ENCODE measurements at places on chromosomes 4 and X. TPM values are rescaled to one million over a fixed set of nuclear protein-coding genes. Genes with fewer than 3 reads are reported as not detected.

HSFX2 gene
- total RNA-seq: not detected

SH3RF1 gene
- total RNA-seq: 15.3 TPM

MAMLD1 gene
- total RNA-seq: 3.2 TPM

DNA sequence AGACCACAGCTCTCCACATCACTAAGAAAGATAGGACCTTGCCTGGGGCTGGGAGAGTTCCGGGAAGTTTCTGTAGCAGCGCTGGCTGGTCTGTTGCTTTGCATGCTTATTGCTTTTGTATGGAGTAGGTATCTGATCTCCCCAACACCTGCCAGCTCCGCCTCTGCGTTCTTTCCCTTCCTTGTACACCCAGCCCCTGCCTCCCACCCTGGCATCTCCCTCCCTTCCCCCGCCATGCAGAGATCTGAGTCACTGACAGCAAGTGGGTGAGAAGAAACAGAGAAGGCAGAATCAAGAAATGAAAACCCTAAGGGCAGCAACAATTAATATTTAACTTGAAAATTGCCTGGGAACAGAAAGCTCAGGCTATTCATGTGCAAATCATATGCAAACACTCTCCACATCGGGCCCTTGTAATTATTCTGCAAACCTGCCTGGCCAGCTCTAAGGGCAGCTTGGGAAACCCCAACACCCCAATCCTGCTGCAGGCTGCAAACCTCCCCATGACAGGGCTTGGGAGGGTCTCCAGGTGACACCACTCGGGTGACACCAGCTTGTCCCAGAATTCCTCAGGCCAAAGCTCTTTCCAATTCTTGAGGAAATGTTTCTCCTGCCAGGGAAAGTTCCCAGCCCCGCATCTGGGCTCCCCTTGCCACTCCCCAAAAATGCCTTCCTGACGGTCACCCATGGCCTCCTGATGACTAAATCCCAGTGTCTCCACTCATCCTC lies 257.2 kb downstream of the FBXW7 start:
- peak; percentile 4 for DNase-seq

DNA sequence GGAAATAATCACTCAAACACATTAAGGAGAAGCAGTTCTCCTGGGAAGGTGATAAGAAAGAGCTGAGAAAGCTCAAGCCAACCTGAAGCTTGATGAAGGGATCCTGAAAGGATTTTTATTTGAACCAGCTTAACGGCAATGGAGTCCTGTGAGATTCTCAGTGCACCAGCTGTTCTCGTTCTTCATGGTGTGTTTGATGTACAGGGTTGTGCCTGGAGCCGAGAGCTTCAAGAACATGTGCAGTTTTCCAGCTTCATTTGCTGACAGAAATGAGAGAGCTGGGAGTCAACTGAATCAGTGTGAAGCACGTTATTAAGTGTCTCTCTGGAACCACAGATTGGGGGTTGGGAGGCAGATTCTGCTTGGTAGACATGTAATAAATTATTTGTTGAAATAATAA lies 115.7 kb downstream of the ANKRD50 start:
- no peak for DNase-seq

DNA sequence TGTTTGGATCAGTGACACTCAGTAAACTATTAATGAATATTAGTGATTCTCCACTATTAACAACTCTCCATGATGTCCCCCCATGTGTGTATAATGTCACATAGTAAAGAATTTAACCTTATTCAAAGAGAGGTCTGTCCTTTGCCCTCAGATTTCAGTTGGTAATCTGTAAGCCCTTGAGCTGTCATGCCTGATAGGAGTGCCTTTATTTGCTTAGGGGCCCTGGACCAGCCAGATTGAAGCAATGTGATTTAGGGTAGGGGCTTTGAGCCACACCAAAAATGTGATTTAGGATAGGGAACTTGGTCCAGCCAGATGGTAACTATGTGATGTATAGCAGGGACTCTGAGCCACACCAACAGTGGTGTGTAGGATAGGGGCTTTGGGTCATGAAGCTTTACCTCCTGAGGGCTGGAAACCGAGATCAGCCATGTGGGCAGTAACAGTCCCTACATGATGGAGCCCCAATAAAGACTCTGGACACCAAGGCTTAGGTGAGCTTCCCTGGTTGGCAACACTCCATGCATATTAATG lies 44.3 kb upstream of the PAGE4 start:
- no peak for DNase-seq

DNA sequence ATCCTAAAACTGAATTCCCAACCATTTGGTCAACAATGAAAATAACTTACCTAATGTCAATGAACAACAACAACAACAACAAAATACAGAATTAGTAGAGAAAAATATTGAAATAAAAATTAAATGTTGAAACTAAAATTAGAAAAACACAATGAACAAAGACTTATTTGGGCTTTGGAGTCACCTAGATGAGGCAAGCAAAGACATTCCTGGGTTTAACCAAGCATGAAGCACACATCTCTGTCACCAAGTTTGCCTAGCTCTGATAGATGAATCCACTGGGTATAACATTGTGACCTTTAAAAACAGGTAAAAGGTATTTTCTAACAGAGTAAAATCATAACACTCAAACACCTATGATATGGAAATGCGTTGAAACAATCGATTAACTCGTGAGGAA lies 13.2 kb upstream of the SYTL5 start:
- no peak for DNase-seq

DNA sequence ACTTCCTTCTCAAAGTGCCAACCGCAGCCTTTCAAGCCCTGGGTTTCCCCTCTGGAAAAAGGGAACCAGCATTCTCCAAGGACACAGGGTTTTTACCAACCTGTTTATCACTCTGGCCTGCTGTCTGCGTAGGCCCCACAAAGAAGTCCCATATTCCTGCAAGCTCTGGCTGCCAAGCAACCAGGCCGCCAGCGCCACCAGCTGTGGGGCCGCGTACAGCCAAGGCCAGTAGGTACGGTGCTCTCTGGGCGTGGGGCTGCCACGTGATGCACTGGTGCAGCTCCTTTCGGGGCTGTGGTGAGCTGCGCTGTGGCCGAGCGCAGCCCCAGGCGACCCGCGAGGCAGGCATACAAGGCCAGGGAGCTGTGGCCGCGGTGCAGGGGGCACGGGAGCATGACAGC lies 22.1 kb downstream of the LUZP4 start:
- DNase-seq: no peak

DNA sequence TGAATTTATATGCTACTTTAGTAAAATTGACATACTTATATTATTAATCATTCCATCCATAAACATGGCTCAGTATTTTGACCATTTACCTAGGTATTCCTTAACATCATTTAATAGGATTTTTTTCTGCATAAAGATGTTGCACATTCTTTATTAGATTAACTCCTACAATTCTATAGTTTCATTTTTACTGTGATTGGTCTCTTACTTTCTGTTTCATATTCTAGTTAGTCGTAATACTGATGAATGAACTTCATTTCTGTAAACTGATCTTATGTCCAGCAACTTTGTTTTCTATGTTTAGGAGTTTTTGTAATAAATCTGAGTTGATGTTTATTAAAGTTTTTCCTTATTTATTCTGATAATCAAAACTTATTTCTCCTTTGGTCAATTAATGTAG lies 278.2 kb upstream of the CXXC4 start:
- DNase-seq: no peak

DNA sequence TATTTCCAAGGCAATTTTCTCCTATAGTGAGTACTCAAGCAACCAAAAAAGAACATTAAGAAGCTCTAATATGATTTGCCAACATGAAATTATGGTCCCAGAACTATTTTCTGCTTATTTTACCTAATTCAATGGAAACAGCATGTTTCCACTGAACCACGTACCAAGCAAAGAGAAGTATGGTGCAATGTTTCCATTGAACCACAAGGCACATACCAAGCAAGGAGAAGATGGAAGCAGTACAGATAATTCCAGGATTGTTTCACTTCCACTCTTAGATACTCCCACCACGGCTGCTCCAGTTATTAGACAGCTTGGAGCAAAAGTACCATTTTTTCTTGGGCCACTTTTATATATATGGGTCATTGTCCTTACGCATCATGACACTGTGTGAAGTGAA lies 164.9 kb downstream of the RNF150 start:
- DNase-seq: no peak

DNA sequence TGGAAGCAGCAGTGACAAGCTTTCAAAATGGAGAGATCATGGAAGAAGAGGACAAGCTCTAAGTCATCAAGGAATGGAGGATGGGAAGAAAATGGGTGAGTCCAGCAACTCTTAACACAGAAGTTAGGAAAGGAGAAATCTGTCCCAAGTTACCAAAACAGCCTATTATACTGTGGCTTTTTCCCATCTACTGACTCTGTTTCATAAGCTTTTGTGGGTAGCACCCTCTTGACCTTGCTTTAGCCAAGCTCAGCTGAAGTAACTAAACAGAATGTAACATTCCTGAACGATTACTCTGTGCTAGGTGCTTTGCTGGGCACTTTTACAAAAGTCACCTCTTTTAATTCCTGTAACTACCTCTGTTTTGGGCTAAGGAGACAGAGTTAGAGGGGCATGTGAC lies 54.9 kb downstream of the MAP7D2 start:
- DNase-seq: no peak

DNA sequence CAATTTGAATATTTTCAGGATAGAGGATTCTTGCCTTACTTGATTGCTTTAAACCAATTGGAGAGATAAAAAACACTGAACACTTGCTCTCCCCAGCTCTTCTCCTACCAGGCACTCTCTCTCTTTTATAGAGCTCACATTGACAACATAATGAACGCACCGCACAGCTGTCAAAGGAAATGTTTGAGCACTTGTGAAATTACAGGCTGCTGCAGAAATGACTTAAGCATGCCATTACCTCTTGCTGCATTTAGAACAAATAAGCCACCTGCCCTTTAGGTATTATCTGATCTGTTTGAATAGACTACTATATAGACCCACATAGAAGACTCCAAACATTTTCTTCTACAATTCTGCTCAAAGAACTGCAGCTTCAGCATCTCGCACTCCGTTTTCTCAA lies 227.7 kb downstream of the C4orf33 start:
- no peak for DNase-seq

GRCh38 chr4:169159624-169160171 lies 111.1 kb downstream of the SH3RF1 start:
- peak; percentile 60 for DNase-seq

DNA sequence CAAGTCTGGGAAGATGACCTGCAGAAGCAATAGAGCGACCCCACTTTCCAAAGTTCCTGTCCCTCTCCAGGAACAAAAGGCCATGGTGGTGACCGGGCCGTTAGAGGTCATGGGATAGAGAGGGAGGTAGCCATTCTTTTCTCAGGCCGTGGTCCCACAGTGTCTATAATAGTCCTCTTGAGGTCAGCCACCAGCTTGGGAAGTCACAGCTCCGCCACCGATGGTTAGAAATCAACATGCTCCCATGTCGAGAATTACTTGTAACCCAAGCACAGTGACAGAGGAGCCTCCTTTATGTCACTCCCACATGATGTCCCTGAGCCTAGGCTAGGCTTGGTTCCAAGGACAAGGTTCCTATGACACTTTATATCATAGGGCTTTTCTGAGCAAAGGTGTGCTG lies 48.3 kb upstream of the CBR4 start:
- no peak for DNase-seq

- no peak for DNase-seq
Observed at GRCh38 chr4:139682741-139683151, 17.1 kb downstream of the MGST2 start.
